ENCODE measurements at places on chromosomes 2 and 18.

DNA sequence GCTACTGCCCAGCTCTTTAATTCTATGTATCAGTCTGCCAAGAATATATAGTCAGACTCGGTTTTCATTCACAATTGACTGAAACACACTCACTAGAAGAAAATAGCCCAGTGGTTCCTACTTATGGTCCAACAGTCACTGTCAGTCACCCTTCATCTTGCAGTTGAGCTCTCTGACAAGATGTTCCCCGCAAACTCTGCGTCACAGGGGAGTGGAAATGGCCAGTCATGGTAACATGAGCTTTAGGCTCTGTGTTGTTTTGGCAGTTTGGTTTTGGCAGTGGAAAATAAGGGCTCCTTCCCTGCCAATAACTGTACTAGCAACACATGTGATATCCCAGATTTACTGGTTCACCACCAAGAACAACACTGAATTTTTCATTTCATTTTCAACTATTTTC lies 122.5 kb downstream of the PRPF40A start:
- no peak for DNase-seq

DNA sequence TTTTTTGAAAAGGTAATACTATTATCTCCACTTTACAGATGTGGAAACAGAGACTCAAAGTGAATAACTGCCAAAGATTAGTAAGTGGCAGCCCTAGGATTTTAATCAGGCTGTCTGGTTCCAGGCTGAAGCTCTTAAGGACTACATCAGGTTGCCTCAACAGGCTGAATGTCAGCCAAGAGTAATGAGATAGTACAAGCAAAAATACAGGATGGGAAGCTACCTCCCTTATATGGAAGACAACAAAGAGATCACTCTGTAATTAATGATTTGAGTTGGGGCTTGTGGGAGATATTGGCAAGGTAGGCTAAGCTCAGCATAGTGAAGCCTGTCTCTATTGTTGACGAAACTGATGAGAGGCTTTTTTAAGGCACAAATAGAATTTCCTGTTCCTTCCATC lies 323.1 kb downstream of the KCNJ3 start:
- peak; percentile 60 for DNase-seq

- DNase-seq: no peak
These were observed 56.2 kb upstream of the SLC39A10 start for GRCh38 chr2:195600778-195601177.

DNA sequence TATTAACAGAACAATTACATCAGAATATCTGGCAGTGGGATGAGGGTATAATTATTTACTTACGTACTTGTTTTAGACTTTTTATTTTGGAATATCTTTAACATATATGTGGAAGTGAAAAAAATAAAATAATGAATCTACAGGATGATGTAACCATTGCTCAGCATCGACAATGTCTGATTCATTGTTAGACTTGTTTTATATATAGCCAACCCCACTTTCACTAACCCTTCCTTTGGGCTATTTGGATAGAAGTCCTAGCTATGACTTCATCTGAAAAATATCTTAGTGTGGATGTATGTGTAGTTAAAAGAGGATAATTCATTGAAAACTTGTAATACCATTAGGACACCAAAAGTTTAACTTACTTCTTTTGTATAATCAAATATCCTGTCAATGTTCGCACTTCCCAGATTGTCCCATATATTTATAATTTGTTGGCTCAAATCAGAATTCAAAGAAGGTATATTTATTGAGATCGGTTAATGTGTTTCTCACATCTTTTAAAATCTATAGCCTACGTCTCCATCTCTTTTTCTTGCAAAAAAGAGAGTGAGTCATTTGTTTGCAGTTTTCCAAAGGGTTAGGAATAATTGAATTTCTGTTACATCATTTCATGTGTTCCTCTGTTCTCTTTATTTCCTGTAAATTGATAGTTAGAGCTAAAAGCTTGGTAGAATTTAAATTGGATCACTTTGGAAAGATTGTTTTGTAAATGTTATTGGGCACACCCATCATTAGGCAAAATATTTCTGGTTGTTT lies 506.1 kb upstream of the FAM98A start:
- DNase-seq: no peak

- no peak for DNase-seq
These were observed 44.4 kb downstream of the RPIA start for GRCh38 chr2:88735853-88736252.

DNA sequence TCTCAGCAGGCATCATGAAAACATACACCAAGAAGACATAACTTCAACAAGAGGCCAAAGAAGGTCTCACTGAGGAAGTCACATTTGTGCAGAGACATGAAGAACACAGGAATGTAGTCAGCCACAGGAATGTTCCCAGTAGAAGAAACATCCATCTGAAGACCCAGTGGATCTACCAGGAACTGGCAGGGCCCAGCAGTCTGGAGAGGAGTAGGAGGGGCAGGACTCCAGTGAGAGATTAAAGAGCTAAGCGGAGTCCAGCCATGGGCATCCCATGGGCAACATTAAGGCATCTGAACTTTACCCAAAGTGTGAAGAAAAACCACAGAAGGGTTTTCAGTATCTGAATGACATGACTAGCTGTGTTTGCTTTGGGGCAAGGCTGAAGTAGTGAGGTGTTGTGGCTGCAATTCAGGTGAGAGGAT lies 103.1 kb downstream of the UPP2 start:
- DNase-seq: no peak

DNA sequence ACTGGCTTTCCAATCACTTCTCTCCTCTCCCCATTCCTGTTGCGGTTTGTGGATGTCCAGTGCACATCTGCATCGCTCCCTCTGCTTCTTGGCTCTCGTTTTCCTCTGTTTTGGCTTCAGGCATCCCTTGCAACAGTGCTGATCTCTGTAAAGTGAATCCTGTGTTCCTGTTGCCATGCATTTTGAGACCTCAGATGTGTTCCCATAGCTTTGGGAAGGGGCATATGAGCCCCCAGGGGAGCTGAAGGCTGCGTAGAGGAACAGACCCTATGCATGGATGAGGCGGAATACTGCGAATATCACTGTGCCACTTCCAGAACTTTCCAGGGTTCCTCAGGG lies 168.4 kb upstream of the HAAO start:
- DNase-seq: no peak

- no peak for DNase-seq
These were observed 118.7 kb downstream of the VWC2L start for GRCh38 chr2:214529514-214529913.

DNA sequence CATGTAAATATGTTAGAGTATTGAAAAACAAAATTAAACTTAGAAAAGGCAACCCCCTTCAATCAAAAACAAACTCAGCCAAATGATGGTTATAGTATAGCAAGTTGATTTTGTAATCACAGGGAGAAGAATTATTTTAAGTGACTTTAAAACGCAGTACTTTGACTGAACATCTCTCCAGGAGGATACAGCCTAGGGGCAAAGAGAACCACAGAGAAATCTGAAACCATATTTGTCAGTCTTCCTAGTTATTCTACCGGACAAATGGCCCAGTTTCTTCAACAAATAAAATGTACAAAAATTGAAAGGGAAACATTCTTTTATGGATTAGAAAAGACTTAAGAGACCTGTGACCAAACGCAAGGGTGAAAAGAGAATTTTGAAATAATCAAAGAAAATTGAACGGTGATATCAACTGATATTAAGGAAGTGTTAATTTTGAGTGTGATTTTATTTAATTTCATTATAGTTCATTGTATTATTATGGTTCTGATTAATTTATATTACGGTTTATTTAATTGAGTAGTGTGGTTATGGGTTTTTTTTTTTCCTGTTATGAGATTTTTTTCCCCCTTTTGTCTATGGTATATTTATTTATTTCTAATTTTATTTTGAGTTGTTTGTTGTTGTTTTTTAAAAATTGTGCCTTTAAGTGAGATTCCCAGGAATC lies 75.3 kb downstream of the HNRNPLL start:
- DNase-seq: no peak

GRCh38 chr2:111669928-111670695 lies 213.9 kb downstream of the ANAPC1 start:
- DNase-seq: no peak

DNA sequence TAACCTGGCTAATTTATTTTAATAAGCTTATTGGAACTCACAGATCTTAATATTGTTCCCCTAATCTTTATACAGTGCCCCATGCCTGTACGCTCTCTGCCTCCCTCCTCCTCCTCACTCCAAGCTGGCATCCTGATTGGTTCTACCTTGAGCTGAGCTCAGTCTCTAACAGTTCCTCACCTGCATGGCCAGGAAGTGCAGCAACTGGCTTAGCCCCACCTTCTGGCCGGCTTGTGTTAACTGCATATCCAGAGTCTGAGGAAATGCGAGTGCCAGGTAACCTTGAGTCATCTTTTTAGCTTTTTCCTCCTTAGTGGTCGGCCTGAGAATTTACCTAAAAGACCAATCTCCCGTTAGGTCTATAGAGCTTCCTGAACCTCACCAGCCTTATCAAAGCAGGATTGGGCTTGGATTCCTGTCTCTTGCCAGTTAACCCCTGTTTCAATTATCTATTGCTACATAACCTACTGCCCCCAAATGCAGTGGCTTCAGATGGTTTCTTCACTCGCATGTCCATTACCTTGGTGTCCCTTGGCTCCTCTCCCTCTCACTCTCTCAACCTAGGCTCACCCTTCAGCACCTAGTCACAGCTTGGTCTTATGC lies 89.5 kb upstream of the STK39 start:
- peak; percentile 8 for DNase-seq

DNA sequence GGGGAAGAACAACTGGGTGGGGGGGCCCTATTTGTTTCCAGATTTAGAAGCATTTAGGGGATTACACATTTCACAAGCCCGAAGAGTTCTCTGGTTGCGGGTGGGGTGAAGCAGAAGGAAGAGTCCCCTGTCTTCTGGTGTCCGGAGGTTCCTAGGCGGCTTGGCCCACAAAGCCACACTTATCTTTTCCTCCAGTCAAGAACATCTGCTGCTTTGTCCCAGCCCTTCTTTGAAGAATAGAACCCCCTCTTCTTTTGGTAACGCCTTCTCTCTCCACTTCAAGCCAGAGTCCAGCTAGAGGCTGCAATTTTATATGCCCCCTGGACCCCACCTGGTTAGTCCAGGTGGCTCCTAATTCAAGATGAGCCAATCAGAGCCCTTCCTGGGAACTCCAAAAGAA lies 15.8 kb downstream of the BOLA3 start:
- no peak for DNase-seq

DNA sequence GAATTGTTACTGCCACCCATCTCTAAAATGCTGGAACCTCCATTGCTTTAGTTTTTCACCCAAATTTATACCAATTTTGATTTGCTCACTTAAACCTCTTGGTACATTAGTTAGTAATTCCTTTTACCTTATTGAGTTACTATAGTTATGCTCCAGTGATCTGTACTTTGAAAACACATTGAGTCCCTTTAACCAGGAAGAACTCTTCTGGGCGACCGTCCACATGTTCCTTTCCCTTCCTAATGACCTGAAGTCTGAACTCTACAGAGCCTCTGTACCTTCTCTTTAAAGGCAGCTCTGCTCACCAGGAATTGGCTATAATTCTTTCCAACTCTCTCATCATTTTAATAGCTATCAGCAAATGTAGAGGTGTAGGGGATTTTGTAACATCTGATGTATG lies 290.0 kb downstream of the NEDD4L start:
- DNase-seq: no peak

- DNase-seq: no peak
These were observed 12.0 kb downstream of the EXOC6B start for GRCh38 chr2:72813841-72814240.

- no peak for DNase-seq
These were observed 490.4 kb upstream of the SPRED2 start for GRCh38 chr2:65922794-65923193.

DNA sequence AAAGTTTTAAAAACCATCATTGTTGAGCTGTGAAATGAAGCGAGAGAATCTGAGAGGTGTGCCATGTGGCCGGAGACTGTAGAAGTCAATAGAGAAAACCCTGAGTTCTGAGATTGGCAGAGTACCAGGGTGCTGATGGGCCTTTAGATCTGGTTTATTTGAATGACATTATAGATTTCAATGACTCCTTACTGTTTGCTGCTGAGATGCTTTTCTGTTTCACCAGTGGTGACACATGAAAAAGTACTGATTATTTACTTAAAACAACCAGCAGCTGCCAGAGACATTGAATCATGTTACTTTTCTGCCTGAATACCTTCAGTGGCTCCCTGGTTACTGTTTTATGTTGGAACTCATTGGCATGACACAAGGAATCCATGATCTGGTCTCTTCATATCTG lies 602.7 kb upstream of the ZNF804A start:
- peak; percentile 25 for DNase-seq

All from NCI-H1105 treated with DMSO at 0.1 percent for 48 hours (cell line).